DMS53 (cell line): ENCODE measurements at places on chromosomes 5 and 9.

DNA sequence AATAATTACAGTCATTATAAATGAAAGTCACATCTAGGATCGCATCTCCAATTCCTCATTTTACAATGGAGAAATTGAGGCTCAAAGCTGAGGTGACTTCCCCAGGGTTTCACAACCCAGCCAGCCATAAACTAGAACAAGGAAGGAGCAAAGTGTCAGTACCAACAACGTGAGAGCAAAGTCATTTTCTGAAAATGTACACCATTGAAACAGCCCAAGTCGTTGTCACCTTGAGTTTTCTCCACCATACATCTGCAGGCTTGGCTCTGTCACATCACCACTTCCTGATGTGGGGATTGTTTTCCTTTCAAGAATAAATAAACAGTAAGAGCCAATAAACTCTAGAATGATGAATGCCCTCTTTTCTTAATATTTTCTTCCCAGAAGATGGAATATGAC, 184.5 kb upstream of the PTGER4 start:
- no peak for DNase-seq

DNA sequence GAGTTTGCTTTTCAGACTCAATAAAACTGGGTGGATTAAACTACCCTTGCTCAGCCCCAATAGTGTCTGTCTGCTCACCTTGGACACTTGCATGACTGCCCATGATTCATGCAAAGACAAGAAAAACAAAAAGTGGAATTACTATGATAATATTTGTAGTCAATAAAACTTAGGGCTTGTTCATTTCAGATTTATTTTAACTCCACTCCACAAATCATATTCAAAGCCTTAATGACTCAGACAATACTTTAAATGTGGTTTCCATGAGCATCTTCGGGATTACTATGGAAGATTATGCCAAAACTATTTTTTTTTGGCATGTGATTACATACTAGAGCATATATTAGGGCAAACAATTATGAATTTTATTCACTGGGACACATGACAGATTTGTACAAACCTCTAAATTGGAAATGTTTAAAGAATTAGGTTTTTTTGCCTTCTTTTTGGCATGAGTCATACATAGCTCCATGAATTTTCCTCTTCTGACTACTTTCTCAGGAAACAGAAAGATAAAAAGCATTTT, 468.9 kb downstream of the ACTL7B start:
- DNase-seq: no peak

GRCh38 chr9:38208206-38208901, 139.3 kb upstream of the SHB start:
- DNase-seq: peak; percentile 35

DNA sequence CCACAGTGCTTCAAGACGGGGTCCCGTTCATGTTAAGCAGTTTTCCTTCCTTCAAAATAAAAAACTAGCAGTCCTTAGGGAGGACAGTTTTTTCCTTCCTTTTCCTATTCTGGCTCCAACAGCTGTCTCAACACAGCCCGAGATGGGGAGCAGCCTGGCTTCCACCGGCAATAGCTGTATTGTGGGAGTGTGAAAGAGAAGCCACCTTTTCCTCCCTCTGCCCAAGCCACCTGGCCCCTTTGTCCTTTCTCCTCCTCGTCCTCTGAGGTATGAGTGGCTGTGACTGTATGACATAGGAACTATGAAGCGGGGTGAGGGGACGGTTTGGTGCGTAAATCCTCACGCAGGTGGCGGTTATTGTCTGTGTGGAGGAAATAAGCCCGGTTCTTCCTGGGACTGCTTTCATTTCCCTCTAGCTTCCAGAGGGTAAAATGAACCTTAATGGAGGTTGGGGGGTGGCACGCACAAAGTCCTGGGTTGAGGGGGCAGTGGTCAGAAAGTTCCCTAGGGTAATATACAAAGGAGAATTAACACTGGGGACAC, 292.0 kb upstream of the DMRT1 start:
- no peak for DNase-seq

DNA sequence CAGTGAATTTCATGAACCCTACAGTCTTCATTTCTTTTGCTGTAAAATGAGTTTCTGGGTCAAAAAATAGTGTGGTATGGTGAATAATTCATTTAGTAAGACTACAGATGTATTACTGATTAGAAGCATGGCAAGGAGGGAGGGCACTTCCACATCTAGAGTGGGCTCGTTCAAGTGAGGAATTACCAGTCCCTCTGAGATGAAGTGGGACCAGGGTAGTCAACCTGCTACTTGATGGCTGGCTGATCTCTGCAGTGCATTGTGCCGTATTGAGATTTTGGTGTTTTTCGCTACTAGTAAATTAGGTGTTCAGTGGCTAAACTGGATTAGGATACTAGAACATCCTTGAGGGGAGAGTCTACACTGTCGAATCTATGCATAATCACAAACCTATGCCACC, 10.8 kb downstream of the CDC37L1 start:
- no peak for DNase-seq

GRCh38 chr5:23385036-23385435, 122.4 kb upstream of the PRDM9 start:
- DNase-seq: no peak

DNA sequence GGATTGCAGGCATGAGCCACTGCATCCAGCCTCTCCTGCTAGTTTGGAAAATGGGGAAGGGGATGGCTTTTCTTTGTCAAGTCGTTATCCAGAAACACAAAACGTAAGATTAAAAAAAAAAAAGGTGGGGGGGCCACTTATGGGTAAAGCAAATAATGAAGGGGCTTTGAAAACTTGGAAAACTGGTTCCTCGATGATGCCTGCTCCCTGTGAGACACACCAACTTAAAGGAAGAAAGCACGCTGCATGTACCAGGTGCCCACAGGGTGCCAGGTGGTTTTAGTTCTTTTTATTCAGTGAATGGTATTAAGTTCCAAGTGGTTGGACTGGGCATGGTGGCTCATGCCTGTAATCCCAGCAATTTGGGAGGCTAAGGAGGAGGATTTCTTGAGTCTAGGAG, 170.1 kb downstream of the GOLPH3 start:
- no peak for DNase-seq

DNA sequence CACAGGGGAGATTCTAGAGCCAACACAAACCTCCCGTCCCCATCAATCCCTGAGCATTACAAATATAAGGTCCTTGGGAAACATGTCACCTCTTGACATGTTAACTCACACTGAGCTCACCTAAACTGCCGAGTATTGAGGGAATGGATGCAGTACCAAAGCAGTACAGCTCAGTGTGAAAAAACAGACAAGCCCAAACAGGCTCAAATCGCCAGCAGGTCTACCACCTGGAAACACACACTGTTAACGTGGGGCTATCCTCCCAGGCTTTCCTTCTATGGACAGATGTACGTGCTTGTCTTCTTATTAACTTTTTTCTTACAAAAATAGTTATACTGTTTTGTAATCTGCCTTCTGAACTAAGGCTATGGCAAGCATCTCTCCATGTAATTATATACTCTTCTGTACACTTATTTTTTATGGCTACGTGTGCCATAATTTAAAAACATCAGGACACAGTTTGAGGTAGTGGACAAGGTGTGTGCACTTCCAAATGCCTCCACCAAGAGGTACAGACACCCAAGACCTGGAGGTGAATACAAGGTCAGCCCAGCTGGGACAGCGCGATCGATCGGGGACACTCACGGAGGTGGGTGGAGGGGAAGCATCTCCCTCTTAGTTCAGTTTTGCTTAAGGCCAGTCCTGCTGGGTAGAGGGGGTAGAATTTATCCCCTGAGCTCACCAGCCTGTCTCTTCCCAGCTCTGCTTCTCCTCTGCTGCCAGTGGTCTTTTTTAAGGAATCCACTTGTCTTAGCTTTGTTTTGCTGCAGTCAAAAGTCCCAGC, 76.5 kb downstream of the DAP start:
- DNase-seq: no peak

DNA sequence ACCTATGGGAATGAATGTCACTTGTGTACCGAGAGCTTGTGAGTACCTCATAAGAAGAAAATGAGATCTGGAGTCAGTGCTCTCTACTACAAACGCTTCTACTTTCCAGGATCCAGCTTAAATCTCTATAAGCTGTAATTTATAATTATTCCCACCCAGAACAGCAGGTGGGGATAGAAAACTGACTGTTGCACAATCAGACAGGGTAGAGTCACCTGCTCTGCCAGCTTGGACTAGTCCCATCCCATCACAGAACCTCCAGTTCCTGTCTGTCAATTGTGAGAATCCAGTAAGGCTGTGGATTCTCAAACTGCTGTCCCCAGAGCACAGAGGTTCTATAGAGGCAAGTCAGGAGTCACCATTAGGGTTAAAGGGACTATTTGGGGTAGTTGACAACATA, 2.0 kb downstream of the SPINK7 start:
- peak; percentile 48 for DNase-seq

GRCh38 chr9:130556396-130557076, 22.8 kb upstream of the FUBP3 start:
- DNase-seq: no peak

- DNase-seq: no peak
Measured at GRCh38 chr5:88826646-88827585, 56.1 kb downstream of the MEF2C start.

GRCh38 chr5:11482011-11482410, 422.2 kb downstream of the CTNND2 start:
- DNase-seq: no peak

GRCh38 chr5:40033009-40033408, 608.2 kb upstream of the DAB2 start:
- no peak for DNase-seq

DNA sequence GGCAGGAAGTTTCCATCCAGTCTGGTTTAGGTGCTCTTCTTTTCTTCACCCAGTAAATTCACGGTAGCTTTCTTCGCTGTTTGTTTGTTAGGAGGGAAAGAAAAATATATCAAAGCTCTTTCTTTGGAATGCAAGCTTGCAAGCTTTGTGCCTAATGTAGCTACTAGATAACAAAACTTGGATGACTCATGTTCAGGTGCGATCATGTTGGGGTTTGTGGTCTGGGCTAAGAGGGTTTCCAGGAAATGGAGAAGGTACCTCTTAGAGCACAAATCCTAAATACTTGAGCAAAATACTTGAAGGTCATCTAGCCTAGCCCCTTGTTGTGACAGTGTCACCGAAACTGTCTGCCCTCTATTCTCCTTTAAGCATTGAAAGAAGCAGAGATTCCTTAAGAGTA, 17.7 kb downstream of the SRP19 start:
- peak; percentile 51 for DNase-seq

- DNase-seq: peak; percentile 53
Measured at GRCh38 chr5:24645483-24645882, 705 bp upstream of the CDH10 start.
